ENCODE measurements at places on chromosomes 3 and 15.

- no peak for DNase-seq
Measured at GRCh38 chr3:61008998-61009380, 242.3 kb downstream of the FHIT start.

GRCh38 chr3:12222775-12223485, 64.2 kb upstream of the TIMP4 start:
- peak; percentile 29 for DNase-seq

GRCh38 chr3:37985637-37986320, 4.8 kb upstream of the VILL start:
- DNase-seq = no peak

DNA sequence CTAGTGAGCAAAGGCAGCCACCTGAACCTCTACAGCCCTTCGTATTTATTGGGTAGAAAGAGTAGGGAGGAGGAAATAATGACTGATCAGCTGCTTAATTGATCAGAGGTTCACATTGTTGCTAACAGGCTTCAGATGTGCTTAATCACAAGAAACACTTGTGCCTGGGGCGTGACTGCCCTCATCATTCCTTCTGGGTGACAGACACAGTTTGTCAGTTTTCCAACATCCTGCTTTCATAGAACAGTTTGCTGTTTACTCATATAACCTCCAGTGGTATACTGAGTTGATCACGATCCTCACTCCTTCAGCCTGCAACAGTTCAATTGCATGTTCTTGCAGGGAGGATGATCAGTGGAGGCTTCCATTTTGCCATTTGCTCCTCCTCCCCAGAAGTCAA, 13.6 kb upstream of the CASR start:
- peak; percentile 40 for DNase-seq

DNA sequence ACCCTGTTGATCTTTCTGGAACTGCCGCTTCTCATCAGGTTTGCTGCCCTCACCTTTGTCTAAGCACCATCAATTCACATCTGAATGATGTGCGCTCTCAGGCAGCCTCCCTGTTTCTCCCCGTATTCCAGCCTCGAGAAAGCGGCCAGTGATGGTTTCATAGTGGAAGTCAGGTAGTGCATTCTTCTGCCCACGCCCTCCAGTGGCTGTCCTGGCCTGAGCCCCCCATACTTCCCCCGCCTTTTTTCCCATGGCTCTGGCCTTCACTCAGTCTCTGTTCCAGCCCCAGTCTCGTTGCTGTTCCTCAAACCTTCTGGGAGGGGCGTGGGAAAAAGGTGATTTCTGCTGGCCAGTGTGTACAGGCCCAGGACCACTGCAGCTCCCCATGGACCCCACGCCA, 101.3 kb downstream of the ASB7 start:
- DNase-seq = no peak

DNA sequence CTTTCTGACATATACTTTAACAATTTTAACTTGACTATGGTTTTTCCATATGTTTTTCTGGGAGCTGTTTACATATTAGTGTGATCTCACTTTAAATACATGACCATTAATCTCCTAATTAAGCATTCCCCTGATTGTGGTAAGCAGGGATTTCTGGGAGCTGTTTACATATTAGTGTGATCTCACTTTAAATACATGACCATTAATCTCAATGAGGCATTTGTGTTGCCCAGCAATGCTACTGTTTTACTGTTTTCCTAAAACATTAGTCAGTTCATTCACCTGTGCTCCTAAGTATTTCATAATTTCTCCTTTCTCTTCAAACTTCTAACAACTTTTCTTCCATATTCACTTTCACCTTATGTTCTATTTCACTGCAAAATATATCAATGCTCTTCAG, 3.6 kb upstream of the GRAMD1C start:
- no peak for DNase-seq

DNA sequence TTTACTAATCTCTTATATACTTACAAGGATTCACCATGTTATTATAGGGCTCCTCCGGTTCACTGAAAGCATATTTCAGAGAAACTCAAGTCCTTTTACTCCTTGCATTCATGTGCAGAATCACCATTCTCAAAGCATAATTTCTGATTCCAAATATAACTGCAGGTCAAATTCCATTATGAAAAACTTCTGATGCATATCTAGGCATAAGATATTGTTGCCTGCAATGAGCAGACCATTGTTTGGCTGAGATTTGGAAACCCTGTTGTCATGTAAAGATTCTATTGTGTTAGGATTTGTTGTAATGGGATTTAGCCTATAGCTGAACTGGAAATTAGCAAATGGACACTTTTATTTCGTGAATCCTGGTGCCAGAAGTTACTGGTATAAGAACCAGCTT, 69.5 kb upstream of the PRICKLE2 start:
- DNase-seq = no peak

All from PC-9 (cell line).